Ascending aorta (tissue), 2 donors: ENCODE measurements at places on chromosomes 4 and X.

DNA sequence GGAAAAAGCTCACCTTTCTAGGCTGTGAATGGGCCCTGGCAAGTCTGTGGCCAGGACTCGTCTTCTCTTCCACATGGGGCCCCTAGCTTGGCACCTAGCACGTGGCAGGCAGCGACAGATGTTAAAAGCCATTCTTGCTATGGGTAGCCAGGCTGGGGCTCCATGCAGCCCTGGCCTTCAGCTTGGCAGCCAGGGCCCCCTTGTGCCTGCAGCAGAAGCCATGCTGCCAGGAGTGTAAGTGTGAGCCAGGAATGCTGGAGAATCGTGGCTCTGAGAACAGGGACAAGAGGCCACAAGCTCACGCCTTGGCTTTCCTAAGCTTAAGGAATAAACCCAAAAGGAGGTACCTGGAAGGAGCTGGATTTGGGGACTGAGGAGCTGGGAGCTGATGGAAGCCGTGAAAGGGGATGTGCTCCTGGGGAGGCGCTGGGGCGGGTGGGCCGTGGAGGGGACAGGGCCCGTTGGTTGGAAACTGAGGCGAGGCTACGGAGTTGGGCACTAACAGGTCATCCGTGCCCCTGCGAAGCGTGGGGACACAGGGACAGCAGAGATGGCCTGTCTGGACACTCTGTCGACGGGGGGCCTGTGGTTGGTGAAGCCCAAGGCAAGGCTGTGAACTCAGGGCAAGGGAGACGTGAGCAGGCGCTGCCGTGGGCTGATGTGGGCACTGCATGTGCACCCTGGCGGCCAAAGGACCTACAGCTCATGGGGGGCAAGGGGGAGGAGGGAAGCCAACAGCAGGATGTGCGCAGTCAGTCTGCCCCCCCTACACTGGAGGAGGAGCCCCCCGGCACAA, 895 bp upstream of the OPN1LW start:
- no peak for DNase-seq

- DNase-seq: no peak
Measured at GRCh38 chr4:3878678-3879077, 112.5 kb downstream of the ADRA2C start.

GRCh38 chr4:4555916-4556315, 14.1 kb upstream of the STX18 start:
- no peak for DNase-seq

- no peak for DNase-seq
Measured at GRCh38 chrX:154436983-154437752, at the start of gene GDI1. TSS of gene GDI1 (plus strand) at chrX:154437154. CDS start at chrX:154437255, 101 bp downstream.
